ENCODE measurements at places on chromosomes 16 and 17.

DNA sequence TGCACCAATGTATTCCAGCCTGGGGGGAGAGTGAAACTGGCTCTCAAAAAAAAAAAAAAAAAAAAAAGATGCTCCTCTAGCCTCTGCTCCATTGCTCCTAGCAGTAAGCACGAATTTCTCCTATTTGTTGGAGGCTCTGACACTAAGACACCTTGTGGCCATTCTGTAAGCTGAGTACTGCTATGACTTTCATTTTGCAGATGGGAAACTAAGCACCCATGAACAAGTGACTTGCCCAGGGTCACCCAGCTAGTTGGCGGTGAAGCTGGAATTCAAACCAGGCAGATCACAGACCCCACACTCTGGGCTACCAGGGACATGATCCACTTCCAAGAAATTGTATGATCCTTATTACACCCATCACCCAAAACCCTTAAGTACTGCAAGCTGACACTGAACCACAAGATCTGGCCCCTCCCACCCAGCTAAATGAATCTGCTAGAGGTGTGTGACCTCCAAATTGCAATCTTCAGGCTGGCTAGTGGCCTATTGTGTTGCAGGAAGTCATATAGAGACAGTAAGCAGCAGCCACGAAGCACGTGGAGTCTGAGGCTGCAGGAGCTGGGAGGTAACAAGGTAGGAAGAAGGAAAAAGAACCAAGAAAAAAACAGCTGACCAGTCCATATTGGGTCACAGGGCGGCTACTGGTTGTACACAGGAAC lies 209.4 kb downstream of the XYLT1 start:
- no peak for DNase-seq

GRCh38 chr16:10282367-10282766 lies 100.1 kb upstream of the GRIN2A start:
- no peak for DNase-seq

DNA sequence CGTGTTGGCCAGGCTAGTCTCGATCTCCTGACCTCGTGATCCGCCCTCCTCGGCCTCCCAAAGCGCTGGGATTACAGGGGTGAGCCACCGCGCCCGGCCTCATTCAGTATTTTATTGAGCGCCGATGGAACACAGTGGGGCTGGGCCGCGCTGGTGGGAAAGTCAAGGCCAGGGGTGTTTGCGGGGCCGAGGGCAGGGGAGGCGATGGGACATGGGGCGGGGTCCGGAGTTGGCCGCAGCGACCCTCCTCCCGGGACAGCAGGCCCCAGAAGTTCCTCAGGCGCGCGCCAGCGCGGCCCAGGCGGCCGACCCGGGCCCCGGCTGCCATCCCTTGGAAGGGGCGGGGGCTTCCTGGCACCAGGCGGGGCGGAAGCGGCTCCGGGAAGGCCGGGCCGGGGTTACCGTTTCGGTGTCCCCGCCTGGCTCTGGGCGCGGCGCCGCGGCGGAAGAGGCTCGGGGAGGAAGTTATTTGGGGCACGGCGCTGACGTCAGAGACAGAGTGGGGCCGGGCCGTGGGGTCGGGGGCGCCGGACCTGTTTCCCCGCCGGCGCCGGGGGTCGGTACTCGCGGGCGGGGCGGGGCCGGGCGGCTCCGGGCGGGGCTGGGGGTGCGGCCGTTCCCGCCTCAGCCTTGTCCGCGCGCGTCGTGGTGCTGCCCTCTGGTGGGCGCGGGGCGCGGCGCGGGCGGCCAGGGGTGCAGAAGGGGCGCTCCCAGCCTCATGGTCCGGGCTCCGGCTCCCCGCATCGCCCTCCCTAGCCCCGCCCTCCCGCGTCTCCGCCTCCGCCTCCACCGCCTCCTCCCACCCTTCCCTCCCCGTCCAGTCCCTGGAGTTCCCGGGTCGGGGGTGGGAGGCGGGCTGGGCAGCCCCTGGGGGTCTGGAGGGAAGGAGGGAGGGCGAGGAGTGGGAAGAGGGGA lies 952 bp upstream of the PRSS27 start:
- peak; percentile 87 for DNase-seq

DNA sequence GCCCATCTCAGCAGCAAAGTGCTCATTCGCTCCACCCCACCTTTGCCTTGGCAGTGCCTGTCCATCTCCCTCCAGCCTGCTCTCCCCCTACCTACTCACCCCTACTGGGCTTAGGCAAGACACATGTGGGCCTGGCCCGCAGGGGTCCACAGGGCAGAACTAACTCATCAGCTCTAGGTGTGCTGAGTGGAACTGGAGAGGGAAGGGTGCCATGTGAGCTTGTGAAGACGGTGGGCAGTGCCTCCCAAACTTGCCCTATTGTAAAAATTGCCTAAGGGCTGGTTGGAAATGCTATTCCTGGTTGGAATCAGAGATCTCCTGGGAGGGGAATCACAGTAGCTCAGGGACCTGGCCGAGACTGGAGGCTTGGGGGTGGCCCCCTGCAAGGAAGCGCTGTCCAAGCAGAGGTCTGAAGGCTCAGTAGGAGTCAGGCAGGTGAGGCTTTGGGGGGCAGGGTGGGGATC lies 29.1 kb upstream of the TNS4 start:
- DNase-seq, result no peak

DNA sequence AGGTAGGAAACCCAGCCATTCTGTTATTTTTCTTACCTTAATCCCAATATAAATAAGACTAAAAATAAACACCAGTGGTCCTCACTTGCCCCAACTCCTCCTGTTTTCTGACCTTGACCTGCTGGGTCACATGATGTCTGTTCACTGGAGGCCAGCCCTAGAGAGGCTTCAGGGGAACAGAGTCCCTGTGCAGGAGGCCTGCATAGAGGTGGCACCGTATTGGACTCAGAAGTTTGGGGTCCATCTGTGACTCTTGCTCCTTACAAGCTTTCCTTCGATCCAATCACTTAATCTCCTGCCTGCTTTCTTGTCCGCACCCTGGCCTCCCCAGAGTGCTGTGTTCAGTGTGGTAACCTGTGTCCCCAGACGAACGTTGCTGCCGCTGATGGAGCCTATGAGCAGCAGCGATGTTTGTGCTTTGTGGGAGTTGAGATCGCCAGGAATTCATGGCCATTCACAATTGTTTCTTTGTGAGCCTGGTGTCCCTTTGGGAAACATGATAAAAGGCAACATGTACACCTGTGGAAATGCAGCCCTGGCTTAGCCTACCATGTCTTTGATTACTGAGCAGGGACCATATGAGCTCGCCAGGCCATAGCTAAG lies 4.7 kb downstream of the IGSF6 start:
- DNase-seq, result no peak

DNA sequence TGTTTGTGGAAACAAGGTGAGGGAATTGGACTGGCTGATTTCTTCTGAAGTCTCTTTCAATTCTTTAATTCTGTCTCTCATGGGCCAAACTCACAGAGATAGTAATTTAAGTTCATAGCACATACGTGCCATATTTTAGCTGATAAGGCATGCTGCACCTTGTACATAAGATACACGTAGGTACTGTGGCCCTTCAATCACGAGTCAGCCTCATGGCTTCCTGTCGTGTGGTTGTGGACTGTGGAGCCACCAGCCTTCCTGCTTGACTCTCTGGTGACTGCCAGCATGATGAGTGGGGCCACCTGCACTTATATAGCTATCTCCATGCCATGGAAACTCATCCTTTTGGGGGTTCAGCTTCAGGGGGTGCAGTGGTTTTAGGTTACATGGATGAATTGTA lies 25.1 kb downstream of the KSR1 start:
- no peak for DNase-seq

DNA sequence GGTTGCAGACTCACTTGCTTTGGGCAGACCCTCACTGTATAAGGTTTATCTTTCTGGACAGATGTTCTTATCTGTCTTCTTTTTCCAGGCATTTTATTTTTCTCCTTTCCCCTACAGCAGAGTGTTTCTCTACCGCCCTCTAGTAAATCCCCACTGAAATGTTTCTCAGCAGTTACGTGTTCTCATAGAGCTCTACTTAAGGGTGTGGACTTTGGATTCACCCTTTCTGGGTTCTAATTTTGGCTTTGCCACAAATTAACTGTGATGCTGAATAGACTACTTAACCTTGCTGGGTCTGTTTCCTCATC lies 2.0 kb downstream of the ADAT1 start:
- DNase-seq, result no peak

DNA sequence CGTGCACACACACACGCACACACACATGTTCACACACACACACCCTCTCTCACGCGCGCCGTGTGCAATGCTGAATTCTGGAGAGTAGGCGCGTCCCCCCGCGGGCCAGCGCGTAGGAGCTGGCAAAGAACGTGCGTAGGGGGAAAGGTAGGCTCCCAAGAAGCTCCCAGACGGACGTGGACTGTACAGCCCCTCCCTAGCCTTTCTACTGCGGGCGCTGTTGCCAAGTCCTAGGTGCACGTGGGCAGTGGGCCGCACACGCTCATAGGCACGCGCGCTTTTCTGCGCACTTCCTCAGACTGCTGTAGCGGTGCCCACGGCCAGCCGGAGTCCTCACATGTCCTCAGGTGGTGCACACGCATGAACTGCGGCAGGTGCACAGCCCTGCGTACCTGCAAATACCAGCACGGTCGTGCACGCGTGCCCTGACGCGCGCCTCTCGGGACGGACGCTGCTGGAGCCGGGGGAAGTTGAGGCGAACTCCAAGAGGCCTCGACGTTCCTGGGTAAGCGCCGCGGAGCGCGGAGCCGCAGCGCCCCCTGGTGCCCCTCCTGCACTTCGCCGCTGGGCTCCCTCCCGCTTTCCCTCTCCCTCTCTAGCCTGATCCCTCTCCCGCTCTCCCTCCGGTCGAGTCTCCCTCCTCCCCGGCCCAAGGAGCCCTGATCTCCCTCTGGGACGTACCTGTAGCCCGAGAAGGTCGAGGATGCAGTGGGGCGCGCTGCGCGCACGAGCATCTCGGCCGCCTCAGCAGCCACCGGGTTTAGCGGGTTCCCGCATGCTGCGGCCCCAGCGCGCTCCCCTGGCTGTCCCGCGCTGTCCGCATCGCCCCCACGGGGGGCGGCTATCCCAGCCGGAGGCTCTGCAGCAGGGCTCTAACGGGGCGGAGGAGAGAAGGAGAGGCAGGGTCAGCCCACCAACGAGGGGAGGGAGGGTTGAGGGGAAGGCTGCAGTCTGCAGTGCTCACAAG lies 749 bp downstream of the GRIN2A start:
- peak; percentile 38 for DNase-seq

GRCh38 chr17:49516180-49516579 lies 21.1 kb downstream of the NGFR start:
- no peak for DNase-seq

- DNase-seq, result peak; percentile 10
Observed at GRCh38 chr17:2954898-2955445, 108.4 kb downstream of the OR1D5 start.

- no peak for DNase-seq
Observed at GRCh38 chr16:58116081-58116480, 13.1 kb downstream of the CFAP20 start.
